ENCODE measurements at places on chromosomes 16 and 17.

DNA sequence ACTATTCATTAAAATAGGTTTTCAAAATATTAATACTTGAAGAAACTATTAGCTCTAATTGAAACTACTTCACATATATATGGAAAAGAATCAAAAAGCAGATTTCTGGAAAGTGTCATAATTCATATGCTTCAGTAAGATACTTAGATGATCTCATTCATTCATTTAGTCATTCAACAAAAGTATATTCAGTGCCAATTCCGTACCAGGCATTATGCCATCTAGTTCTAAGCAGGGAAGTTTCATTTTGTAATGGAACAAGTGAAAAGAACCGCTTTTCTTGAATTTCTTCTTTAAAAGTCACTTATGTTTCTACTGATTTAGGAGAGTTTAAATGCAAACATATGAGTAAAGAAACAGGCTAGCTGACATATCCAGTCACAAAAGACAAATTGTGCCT, 118.3 kb upstream of the FAM20A start:
- DNase-seq: peak; percentile 76

DNA sequence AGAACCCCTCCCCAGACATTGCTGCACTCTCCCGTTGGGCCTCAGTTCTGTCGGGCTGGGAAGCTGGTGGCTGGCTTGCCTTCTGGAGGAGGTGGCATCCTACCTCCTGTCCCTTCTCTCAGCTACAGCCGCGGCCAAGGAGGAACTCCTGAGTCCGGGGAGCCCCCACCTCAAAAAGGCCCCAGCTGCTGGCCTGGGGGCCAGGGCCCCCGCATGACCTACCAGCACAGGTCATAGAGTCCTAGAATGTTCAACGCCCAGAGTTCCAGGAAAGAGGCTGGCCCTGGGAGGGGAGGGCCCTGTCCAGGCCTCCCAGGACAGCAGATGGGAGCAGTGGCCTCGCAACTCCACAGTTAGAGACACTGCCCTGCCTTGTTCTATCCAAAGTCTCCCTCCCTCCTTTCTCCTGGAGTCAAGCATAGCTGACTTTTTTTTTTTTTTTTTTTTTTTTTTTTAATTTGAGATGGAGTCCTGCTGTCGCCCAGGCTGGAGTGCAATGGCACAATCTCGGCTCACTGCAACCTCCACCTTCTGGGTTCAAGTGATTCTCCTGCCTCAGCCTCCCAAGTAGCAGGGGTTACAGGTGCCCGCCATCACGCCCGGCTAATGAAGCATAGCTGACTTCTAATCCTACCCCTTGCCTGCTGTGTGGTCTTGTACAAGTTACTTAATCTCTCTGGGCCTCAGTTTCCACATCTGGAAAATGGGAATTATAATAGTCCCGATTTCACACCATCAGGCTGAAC, 7.1 kb downstream of the CARHSP1 start:
- no peak for DNase-seq

DNA sequence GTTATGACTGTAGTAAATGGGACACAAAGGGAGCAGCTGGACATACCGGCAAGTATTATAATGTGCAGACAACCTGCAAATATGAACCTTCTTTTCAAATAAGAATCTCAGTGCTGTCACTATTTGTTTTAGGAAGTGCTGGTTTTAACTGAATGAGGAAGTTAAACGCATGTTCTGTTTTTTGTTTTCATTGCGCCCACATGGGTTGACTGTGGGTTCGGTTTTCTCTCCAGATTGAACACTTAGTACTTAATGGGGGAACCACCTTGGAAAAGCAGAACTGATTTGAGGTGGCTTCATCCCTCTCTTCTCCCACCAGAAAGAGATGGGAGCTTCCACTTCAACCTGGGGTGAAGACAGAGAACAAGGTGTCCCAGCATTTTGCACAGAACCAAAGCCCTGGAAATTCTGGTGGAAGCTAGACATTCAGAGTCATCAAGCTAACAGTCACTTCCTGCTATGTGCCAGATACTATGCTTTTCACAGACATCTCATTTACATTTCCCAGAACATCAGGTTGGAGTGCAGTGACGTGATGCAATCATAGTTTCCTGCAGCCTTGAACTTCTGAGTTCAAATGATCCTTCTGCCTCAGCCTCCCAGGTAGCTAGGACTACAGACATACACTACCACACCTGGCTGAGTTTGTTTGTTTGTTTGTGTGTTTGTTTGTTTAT, 149.8 kb downstream of the CDH13 start:
- DNase-seq: no peak

DNA sequence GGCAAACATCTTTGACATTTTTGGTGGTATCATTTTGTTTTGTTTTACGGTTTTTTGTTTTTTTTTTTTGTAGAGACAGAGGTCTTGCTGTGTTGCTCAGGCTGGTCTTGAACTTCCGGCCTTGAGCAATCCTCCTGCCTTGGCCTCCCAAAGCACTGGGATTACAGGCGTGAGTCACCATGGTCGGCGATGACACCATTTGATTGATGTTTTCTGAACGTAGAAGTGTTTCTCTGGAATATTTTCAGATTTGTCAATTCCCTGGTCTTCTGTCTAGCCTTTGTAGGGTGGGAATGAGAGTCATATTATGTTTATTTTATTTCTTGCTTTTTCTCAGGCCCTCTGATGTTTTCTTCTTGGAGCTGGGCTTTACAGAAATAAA, 32.2 kb upstream of the BRD7 start:
- no peak for DNase-seq

DNA sequence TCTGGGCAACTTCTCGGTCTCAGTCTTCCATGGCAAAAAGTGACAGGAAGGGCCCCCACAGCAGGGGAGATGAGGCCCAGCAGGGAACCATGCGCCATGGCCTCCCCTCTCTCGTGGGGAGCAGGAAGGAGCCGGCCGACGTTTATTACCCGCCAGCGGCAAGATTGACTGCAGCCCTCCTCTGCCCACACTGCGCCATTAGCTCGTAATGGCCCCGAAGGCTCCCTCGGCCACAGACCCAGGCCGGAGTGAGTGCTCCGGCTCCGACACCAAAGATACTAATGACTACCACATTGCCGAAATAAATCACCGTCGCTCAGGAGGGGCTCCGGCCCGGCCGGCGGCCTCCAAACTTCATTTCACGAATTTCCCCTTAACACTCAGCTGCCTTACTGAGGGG, 226.9 kb downstream of the C16orf78 start:
- no peak for DNase-seq

DNA sequence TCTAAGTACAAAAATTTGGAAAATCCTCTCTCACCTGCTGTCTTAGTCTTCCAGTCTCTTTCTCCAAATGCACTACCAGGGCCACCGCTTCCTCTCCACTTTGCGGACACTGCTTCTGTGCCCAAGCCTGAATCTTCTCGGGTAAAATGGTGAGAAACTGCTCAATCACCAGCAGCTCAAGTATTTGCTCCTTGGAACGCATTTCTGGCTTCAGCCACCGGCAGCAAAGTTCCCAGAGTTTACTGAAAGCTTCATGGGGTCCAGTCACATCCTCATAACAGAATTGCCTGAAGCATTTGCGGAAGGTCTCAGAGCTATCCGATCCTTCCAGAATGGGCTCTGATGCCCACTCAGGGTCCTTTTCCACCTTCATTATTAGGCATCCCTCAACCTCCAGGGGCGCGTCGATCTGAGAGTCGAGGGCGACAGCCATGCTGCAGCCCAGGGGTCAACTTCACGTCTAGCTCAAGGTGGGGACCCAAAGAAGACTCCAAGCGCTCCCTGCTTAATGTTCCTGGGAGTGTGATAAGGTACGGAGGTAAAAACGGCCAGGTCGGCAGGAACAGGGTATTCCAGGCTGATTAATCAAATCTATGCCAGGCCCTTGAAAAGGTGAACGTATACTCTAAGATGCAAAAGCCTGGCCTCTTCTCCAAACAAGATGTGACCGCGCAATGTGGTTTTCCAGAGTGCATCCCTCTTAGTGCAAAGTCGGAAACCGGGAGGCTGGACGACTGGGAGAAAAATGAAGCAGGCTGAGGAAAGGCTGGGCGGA, 763 bp downstream of the ZKSCAN2 start:
- DNase-seq: peak; percentile 14

- DNase-seq: no peak
Measured at GRCh38 chr16:67229906-67230808, 3.2 kb downstream of the TMEM208 start.

- no peak for DNase-seq
Measured at GRCh38 chr16:66389256-66390176, 23.0 kb downstream of the CDH5 start.

- DNase-seq: peak; percentile 15
Measured at GRCh38 chr16:55701442-55702319, 45.9 kb downstream of the SLC6A2 start.

- peak; percentile 73 for DNase-seq
Measured at GRCh38 chr17:81508639-81509206, 3.9 kb downstream of the ACTG1 start.

GRCh38 chr17:3915995-3916696, at the start of gene P2RX1:
Gene P2RX1 (minus strand): TSS chr17:3916465. CDS start chr17:3916225, 240 bp downstream.
- no peak for DNase-seq

DNA sequence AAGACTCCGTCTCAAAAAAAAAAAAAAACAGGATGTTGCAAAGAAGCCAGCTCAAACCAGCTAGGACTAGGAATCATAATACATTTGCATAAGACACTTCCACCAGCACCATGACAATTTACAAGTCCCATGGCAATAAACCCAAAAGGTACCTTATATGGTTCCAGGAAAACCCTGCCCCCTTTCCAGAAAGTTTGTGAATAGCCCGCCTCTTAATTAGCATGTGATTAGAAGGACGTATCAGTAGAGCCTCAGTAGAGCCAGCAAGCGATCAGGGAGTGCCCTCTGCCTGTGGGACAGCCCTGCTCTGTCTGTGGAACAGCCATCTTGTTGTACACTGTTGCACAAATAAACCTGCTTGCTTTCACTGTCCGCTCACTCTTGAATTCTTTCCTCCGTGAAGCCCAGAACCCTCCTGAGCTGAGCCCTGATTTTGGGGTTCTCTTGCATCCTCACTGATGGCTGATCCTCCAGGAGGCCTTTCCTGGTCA, 14.0 kb downstream of the NUPR1 start:
- peak; percentile 18 for DNase-seq

- peak; percentile 33 for DNase-seq
Measured at GRCh38 chr16:29729116-29729521, 16.7 kb downstream of the C16orf54 start.

- DNase-seq: no peak
Measured at GRCh38 chr17:80385046-80385445, 29.9 kb upstream of the ENDOV start.

DNA sequence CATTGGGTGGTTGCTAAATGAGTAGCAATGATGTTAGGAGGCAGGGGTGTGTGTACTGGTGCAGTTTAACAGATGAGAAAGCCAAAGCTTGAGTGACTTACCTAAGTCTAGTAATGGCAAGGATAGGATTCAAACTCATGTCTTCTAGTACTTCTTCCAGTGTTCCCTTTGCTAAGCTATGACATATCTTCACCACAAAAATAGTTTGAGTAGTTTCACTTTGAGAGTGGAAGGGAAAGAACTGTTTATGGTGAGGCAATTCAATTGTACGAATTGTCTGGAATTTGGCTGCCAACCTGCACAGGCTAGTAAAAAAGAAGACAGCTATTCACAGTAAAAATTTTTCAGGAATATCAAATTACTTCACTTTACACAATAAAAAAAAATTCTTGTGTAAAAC, 138.0 kb downstream of the NLK start:
- peak; percentile 66 for DNase-seq

- no peak for DNase-seq
Measured at GRCh38 chr16:48013491-48013901, 142.3 kb downstream of the ABCC12 start.

DNA sequence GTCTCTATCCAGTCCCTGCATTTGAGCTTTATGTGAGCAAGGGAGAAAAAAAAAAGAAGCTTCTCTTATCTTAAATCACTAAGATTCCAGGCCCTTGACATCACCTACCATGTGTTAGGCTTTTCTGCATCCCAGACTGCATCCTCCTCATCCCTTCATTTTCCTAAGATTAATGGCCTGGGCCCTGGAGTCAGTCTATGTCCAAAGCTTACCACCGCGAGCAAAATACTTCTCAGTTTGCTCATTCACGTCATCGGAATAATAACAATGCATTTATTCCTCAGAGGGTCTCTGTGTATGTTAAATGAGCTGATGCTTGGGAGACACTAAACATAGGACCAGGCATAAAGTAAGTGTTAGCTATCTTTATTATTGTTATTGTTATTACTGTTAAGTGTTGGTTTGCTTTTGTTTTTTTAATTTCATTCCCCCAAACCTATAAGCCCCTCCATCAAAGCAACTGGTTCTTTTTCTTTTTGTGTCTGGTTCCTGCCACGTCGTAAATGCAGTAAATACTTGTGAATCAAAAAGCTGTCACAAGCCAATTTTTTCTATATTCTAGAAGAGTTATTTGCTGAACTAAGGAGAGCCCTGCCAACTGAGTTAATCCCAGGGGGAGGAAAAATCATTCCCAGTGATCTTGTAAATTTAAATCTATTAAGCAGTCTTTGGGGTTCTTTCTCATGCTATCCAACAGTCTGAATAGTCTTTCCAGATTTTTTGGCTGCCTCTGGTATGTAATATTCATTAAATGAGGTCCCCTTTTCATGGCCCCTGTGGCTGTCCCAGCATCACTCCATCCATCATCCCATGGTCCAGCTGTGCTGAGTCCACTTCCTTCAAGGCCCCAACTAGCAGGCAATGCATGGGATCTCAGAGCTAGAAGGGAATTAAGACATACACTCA, 46.5 kb downstream of the VAT1L start:
- no peak for DNase-seq

DNA sequence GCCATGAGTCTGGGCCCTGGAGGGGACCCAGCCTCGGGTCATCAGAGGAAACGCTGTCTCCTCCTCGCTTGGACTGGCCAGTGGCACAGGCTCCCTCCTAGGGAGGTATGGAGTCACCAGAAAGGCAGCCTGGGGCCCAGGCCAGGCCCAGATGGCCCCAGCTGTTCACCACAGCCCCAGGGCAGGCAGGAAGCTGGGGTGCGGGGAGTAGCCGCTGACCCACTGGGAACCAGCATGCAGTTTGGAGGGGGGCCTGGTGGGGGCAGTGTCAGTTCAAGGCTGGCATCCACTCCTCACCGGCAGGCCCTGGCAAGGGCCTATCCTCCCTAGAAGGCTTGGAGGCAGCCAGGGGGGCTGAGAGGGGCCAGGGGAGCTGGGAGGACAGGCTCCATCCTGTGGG, 48.8 kb downstream of the SDK2 start:
- DNase-seq: no peak

DNA sequence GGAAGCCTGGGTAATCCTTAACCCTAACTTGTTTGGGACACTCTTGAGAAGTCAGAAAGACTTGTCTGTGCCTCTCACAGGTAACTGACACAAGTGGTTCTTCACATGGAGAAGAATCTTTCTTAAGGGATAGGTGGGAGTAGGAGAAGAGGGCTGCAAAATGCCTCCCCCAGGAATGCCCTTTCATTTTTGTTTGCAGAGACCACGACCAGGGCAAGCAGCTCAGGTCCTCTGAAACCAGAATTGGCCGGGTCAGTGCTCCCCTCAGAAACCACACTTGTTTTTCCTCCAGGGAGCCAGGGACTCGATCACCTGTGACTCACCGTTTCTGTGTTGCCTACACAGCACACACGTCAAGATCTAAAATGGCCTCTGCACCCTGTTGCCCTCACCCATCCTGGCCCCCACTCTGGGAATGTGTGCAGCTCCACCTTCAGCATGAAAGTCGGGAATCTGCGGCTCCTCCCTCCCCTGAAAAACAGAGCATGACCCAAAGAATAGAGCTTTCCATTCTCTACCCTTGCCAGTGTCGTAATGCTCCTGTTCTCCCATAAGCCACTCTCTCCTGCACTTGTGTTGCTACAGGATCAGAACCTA, 36.1 kb downstream of the HNF1B start:
- no peak for DNase-seq

GRCh38 chr17:78300962-78301820, 58.7 kb downstream of the SOCS3 start:
- no peak for DNase-seq

- peak; percentile 58 for DNase-seq
Measured at GRCh38 chr17:75684924-75685323, 17.8 kb downstream of the SAP30BP start.
